GM12865 (cell line): ENCODE measurements at places on chromosomes 1 and 21.
A peak's percentile ranks its signal among the peaks of the same experiment; 100 is the strongest.

DNA sequence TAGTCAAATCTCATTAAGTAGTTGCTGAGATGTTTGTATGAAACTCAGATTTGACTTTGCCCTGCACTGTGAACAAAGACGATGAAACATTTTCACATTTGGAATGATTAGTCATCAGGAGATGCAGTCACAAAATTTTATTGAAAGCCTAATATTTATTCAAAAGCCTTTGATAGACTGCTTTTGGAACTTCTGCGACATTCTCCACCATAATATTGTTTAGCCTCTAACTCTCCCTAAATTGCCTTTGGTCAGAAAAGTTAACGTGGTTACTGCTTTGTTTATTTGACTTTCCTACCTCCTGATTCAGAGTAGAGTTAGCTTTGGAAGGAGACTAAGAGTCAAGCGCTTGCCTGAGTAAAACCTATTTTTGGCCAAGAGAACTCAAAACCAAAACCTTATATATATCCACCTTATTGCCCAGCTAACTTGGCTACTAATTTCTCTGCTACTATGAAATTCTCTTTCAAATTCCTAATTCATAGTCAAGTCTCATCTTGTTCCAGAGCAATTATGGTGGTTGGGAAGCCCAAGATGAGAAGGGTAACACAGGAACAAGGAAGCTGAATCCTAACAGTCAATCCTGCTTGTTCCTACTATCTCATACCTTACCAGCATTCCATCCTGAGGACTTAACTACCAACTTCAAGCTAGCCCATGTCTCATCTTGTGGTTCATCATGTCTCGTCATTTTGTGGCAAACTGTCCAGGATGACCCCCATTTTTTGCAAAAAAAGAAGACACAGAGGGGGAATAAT lies 429.6 kb downstream of the USP25 start:
- no peak for DNase-seq

- DNase-seq = no peak
These were observed 115.7 kb upstream of the CACYBP start for GRCh38 chr1:174884038-174884437.

DNA sequence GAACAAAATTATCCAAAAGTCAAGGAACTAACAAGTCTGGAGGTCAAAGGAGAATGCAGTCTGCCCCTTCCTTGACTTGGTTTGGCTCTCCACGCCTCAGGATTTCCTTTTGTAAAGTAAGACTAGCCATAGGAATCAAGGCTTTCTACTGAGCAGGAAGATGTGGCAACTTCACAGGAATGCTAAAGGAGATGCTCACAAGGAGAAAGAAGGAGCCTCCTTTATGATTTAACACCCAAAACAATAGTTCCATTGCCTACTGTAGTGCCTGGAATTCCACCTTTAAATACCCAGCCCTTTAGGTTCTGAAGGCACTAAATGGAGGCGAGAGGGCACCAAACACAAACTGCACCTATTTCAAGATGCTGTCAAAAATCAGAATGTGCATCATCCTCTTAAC lies 176.3 kb upstream of the NFIA start:
- no peak for DNase-seq

- DNase-seq = peak; percentile 19
These were observed 22.8 kb downstream of the ATP5PO start for GRCh38 chr21:33892853-33893252.
